ENCODE measurements at places on chromosomes 4 and X. TPM values are rescaled to one million over a fixed set of nuclear protein-coding genes. Genes with fewer than 3 reads are reported as not detected.
A peak's percentile ranks its signal among the peaks of the same experiment; 100 is the strongest.

DNA sequence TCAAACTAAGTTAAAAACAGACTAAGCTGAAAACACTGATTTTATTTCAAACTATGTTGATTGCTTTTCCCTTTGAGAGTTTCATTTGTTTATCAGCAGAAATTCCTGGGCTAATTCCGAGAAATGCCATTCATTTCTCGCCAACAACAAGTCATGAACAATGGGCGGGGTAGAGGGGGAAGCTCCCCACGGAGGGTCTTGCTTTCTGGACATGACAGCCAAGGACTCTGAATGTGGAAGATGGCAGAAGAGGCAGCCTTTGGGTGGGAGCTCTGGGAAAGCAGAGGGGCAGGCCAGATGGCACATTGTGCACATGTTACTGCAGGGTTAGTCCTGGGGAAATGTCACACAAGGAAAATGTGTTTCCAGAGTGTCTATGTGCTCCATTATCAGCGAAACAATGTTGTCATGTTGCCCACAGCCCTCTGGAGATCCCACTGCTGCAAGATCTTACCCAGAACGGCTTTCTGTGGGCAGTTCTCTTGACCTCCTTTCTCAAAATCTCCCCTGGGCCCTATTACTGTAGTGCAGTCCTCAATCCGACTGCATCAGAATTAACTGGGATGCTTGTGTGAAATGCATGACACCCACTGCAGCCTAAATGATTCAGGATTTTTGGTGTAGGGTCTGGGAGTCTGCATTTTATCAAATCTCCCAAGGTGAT lies 45.0 kb downstream of the CHRDL1 start:
- DNase-seq = no peak

Gene PJA1
- 38.0 TPM for total RNA-seq

Gene PLA2G12A
- 7.1 TPM for total RNA-seq

Gene SMIM31
- 0.05 TPM for total RNA-seq

Gene NEUROG2
- not detected for total RNA-seq

DNA sequence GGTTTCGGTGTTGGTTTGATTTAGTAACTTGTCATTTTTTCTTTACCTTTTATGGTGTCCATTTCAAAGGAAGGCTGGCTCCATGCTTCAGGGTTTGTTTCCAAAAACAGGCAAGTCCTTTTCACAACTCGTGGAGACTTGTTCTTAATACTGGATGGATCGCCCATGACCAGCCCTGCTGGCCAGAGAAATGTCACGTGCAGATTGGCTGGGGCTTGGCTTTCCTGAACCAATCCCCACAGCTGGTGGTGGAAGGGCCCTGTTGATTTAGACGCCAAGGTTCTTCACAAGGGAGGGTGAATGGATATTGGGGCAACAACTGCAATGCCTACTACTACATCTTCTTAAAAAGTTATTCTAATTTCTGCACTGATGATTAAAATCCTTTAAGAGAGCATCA lies 92.6 kb downstream of the SHROOM3 start:
- DNase-seq = no peak

Gene HEPH
- total RNA-seq = not detected

- DNase-seq = no peak
These were observed 212.9 kb downstream of the LDB2 start for GRCh38 chr4:16685536-16685935.

- DNase-seq = no peak
These were observed 279.8 kb upstream of the FRG1 start for GRCh38 chr4:189660722-189661360.

DNA sequence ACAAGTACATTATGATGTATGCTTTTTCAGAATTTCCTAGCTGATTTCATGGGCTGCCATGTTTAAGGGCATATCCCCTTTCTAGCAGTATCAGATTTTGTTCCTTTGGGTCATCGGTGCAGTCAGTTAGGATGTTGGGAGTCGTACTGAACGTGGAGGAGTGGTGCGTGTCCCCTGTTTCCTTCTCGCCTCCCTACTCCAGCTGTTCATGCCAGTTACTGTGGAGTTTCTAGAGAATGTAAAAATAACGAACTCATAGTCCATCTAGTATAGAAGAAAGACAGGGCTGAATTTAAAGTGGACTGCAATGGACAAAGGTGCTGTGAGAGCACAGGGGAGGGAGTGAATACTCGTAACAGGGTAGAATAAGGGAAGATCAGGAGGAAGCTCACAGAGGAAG lies 111.3 kb downstream of the CEP135 start:
- DNase-seq = no peak

Gene NHS
- total RNA-seq = 14.2 TPM

DNA sequence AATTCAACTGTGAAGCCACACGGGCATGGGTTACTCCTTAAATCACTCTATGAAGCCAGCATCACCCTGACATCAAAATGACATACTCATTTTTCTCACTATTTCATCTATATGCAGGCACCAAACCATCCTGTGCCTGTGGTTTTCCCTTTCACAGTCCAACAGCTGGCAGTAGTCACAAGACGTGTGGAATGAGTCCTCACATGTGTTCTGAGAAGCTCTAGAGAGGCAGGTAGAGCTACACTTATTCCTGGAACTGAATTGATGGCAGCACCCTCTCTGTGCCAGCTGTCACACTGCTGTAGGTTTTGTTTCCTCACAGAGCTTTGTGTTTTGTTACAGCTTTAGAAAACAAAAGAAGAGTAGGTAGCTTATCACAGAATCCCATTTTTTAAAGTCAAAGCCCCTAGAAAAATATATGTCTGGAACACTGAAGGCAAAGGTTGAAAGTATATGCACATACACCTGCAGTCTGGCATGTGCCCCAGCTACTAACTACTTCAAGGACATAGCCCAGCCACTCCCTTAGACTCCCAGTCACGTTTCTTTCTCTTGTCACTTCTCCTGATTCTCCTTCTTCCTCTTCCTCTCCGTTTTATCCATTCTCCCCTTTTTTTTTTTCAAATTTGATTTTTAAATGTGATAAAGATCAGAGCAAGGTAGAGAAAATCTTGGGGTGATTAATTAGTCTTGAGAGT lies 107.1 kb downstream of the ANXA10 start:
- no peak for DNase-seq

DNA sequence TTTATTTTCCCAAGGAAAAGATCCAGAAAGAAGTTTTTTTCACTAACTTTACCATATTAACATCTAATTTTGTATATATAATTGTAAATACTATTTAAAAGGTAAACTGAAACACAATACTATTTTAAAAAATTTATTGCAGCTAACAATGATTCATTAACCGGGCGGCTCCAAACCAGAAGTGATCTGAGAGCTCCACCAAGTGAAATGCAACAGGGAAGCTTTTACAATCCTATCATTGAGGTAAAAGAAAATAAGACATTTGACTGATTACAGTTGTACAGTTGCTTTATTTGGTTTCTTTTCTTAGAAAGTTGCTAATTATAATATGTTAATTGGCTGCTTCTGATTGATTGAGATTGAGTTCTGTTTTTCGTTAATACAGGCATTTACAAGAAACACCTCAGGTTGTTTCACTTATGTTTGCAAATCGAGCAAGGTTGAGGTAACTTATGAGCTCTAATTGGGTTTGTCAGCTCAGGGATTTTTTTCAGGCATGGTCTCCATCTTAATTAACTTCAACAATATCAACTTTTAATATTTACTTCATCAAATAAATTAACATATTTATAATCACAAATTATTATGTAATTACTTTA lies 220.2 kb upstream of the UGT8 start:
- DNase-seq = peak; percentile 47

DNA sequence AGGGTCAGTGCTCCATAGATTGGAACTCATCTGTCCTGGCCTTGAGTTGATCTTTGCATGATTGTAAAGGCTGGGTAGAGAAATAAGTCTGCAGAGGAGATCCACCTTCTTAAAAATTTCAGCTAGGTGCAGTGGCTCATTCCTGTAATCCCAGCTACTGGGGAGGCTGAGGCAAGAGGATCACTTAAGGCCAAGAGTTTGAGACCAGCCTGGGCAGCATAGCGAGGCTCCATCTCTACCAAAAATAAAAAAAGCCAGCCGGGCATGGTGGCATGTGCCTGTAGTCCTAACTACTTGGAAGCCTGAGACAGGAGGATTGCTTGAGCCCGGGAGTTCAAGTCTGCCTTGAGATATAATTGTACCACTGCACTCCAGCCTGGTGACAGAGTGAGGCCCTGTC lies 476 bp upstream of the CXCR3 start:
- no peak for DNase-seq

Gene UGT2B10
- not detected for total RNA-seq

GRCh38 chrX:19889582-19890342 lies 2.4 kb upstream of the SH3KBP1 start:
- peak; percentile 80 for DNase-seq

DNA sequence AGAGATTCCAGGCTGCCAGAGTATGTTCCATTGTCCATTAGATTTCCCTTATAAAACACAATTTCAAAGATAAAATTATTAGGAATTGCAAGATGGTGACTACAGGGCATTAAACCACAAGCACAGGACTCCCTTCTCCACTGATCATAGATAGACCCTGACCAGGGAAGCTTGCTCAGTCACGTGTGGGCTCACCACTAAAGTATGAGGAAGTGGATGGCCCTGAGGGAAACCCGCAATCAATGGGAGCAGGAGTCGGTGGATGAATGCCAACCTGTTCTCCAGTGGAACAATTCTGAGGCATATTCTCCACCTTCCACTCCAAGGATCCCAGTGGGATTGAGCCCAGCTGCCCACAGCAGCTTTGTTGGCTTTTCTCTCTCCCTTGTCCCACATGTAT lies 515.7 kb downstream of the BCOR start:
- DNase-seq = peak; percentile 61

GRCh38 chrX:12953420-12953819 lies 21.5 kb upstream of the TMSB4X start:
- DNase-seq = no peak

DNA sequence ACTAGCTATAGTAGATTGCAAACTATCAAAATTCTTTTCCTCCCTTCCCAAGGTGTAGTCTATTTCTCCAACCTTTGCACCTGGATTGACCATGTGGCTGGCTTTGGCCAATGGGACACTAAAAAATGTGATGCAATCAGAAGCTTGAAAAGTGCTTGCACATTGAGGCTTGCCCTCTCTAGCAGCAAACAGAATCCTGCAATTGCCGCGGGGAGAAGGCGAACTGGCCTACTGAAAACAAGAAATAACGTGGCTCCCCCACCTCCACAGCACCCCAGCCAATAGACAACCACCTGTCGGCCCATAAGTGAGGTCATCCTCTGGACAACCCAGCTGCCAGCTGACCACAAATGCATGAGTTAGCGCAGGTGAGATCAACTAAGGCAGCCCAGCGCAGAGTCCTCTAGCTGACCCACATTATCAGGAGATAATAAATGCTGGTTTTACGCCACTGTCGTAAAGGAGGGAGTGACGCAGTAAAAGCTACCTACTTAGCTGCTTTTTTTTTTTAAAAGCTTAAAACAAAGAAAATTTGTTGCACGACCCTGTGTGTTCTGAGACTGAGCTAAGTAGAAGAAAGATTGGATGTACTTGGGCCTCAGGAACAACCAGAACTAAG lies 95.2 kb downstream of the GK start:
- peak; percentile 12 for DNase-seq
